ENCODE measurements at places on chromosomes 4 and X.

- DNase-seq = no peak
Observed at GRCh38 chrX:98191003-98191402, 1307.3 kb downstream of the RPA4 start.

- peak; percentile 18 for DNase-seq
Observed at GRCh38 chrX:11757719-11758399, at the start of gene MSL3. Gene MSL3, plus strand, starts transcription at chrX:11758237. Its CDS starts 27 bp downstream, at chrX:11758264.

DNA sequence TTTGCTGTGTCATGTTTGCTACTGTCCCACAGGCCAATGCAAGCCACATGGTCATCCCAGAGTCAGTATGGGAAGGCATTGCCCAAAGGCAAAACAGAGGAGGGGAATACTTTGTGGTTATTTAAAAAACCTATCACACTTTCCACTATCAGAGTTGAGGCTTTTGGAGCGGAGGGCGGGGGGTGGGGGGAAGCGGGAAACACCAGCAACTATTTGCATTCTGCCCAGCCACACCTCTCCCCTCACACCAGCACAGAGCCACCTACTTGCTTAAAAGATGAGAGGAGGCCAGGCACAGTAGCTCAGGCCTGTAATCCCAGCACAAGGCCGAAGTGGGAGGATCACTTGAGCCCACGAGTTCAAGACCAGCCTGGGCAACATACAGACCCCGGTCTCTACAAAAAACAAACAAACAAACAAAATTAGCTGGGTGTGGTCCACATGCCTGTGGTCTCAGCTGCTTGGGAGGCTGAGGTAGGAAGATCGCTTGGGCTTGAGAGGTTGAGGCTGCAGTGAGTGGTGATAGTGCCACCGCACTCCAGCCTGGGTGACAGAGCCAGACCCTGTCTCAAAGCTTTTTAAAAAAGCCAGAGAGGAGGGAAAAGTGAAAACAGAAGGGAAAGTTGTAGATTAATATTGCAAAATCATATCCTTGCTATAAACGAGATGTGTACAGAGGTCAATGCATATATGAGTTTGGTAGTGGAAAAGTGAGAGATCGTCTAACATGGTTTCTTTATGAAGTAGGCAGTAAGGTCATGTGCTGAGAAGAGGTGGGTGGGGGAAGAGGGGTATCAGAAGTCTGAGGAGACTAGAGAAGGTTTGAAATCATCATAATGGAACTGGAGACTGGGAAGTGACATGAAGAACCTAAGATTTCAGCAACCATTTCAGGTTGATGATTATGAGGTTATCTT is 1.9 kb upstream of the CHST7 start:
- no peak for DNase-seq

DNA sequence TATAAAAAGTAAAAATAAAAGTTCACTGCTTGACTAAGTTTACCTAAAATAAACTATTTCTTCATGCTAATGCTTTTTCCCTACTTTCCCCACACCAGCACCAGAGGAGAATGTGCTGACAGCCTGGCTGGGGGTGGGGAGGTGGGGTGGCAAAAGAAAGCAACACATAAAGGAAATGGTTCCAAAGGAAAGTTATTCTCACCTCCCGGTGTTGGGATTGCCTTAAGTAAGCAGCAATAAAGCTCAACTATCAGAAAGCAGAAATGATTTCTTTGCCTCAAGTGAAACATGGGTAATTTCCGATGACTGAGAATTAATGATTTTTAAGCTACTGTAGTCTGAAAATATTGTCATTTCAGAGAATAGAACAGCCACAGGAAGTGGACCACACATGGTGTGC is 84.5 kb upstream of the DKK2 start:
- no peak for DNase-seq

Measured in effector CD8-positive, alpha-beta T cell (primary cell).